ENCODE measurements at places on chromosomes 11 and 22.

DNA sequence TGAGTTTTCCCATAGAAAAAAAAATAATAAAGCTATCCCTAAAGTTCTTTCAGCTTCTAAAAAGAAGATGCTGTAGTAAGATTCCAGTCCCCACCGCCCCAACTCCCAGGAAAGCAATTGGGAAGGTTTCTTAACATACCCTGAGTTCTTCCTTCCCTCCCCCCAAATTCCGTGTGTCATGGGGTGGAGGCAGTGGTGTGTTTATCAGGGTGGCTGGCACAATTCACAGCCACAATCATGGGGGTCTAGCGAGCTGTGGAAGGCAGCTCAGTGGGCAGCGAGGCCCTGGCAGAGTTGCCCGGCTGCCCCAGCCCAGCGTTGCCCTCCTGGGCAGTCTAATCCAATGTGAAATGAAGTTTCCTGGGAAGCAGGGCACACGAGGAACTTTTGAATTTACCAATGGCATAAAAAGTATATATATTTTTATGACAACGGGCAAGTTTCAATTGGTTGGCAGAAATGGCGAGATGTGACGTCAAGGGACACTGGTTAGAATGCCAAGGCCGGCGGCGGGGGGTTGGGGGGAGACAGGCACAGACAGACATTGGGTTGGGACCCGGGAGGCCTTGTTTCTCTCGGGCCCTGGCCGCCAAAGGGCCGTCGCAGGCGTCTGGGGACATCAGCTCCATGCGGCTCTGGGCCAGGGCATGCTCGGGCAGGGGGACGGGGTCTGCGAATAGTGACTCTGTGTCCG lies 80.7 kb upstream of the PPARA start:
- DNase-seq: no peak

DNA sequence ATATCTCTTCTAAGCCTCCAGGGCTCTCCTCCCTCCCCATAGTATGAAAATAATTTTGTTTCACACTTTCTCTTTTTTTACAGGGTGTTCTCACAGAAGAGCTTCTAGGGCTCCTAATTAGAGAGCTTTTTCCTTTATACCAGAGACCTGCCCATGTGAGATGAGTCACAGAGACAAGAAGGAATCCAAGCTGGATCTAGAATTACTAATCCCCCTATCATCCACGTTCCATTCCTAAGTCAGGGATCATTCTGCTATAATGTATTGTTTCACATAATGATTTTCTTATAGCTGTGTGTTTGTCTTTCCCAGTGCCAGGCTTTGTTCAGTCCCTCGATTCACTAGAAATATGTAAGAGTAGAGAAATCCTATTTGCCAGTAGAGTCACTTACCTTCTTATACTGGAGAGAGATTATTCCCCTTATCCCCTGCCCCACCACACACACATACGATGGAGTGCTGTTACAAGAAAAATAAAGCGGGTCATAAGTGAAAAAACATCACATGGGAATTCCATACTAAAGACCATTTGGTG lies 778.3 kb upstream of the LRRC4C start:
- DNase-seq: no peak

- no peak for DNase-seq
These were observed 23.1 kb downstream of the PTPN5 start for GRCh38 chr11:18768472-18768901.

DNA sequence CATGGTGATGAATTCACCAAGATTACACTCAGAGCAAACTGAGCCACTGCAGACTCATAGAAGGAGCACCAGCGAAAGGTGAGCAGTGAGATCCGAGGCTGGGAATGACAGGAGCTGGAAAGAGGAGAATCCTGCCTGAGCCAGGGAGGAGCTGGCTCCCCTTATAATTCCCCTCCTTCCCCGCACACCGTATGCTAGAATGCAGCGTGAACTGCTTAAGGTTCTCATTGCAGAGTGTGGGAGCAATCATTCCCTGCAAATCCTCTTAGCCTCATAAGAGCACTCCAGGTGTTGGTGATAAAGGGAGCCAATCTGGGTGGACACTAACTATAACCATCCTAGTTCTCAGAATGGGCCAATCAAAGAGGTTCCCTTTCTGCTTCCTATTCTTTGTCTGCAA lies 127.6 kb upstream of the TEAD1 start:
- peak; percentile 72 for DNase-seq

- no peak for DNase-seq
These were observed 161.8 kb downstream of the IGLL1 start for GRCh38 chr22:23418159-23418788.

DNA sequence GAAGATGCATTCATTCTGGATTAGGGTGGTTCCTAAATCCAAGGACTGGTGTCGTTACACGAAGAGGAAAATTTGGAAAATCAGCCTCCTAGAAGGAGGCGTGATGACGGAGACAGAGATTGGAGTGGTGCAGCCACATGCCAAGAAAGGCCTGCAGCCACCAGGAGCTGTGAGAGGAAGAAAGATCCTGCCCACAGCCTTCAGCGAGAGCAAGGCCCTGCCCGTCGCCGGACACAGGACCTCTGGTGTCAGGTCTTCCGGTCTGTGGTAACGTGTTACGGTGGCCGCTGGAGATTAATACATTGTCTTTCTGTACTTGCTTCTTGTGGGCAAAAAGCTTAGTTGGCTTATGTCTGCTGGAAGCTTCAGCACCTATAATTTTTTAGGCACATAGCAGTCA lies 1045.8 kb downstream of the BRD1 start:
- DNase-seq: no peak

- DNase-seq: no peak
These were observed 61.9 kb downstream of the MED15 start for GRCh38 chr22:20569059-20570058.

GRCh38 chr11:33819278-33820035 lies 45.1 kb upstream of the FBXO3 start:
- DNase-seq: no peak

GRCh38 chr11:79086056-79086455 lies 354.8 kb downstream of the TENM4 start:
- DNase-seq: no peak

DNA sequence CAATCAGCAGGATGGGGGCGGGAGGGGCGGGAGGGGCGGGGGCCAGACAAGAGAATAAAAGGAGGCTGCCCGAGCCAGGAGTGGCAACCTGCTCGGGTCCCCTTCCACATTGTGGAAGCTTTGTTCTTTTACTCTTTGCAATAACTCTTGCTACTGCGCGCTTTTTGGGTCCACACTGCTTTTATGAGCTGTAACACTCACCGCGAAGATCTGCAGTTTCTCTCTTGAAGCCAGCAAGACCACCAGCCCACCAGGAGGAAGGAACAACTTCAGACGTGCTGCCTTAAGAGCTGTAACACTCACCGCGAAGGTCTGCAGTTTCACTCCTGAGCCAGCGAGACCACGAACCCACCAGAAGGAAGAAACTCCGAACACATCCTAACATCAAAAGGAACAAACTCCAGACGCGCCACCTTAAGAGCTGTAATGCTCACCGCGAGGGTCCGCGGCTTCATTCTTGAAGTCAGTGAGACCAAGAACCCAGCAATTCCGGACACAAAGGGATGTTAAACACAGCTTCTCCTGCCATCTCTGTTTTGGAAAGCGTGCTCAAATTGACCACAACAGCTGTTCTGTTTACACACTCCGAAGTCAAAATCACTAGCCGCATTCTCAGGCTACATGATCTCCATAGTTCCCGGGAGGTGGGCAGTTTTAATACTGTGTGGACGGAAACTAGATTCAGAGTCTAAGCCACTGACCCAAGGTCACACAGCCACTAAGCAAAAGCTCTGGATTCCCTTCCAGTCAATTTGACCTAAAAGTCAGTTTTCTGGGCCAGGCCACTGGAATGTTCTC lies 11.9 kb downstream of the PLAAT2 start:
- no peak for DNase-seq

- DNase-seq: no peak
These were observed 85.9 kb downstream of the SBF2 start for GRCh38 chr11:10208131-10208575.

DNA sequence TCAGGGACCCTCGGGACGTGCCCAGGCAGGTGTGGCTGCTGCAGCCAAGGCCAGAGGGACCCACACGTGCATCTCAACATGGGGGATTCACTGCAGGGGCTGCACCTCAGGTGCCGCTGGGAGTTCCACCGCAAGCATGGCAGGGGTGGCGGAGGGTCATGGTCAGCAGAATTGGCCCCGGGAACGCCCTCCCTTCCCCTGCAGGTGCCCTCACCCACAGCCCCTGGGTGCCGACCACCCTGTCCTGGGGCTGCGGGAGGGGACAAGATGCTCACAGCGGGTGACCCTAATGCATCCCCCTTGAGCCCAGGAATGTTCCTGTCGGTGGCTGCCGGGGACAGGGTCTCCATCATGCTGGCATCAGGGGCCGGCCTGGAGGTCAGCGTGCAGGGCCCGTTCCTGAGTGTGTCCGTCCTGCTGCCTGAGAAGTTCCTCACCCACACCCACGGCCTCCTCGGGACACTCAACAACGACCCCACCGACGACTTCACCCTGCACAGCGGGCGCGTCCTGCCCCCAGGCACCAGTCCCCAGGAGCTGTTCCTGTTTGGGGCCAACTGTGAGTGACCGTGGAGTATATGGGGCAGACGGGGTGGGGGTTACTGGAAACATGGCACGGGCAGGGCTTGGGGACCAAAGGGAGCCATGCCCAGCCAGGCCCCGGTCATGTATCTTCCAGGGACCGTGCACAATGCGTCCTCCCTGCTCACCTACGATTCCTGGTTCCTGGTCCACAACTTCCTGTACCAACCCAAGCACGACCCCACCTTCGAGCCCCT lies 5.8 kb downstream of the SUSD2 start:
- DNase-seq: no peak

DNA sequence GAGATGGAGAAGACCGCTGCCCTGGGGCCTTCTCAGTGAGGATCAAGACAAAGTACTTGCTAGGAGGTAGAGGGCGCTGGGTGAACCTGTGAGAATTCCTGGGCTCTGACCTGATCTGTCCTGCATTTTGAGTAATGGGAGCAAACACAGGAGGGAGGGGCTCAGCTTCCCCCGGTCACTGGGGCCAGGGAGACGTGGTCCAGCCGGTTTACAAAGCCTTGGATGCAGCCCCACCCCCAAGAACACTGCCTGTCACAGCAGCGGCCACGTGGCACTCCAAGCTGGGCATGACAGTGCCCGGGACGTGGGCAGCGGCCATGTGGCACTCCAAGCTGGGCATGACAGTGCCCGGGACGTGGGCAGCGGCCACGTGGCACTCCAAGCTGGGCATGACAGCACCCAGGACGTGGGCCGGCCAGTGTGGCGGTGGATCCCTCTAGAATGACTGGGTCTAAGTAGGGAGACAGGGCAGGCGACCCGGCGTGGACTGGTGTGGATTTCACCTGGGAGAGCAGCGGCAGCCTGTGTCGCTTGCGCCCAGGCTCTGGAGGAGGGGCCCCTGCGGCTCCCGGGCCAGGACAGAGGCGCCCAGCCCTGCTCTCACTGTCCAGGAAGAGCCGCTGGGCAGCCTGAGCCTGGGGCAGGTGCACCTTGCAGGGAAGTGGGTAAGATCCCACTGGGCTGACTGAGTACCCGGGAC lies 2.5 kb upstream of the TTLL8 start:
- DNase-seq: no peak

GRCh38 chr11:47852053-47852452 lies 3.9 kb upstream of the NUP160 start:
- DNase-seq: no peak

DNA sequence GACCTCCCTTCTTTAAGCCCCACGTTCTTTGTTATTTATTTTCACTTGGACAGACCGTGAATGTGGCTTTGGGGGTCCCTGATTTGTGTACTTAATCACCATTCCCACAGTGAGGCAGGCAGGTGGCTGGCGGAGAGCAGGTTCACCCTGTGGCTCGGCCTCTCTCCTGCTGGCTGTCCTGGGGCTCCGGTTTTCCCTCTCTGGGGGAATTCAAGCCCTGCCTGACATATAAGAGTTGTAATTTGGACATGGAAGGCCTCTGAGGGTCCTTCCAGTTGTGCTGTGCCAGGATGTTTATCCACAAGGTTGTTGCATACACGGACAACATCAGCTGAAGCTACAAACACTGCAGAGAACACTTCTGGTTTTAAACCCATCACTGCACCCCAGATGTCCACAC lies 824.5 kb downstream of the TBC1D22A start:
- no peak for DNase-seq

DNA sequence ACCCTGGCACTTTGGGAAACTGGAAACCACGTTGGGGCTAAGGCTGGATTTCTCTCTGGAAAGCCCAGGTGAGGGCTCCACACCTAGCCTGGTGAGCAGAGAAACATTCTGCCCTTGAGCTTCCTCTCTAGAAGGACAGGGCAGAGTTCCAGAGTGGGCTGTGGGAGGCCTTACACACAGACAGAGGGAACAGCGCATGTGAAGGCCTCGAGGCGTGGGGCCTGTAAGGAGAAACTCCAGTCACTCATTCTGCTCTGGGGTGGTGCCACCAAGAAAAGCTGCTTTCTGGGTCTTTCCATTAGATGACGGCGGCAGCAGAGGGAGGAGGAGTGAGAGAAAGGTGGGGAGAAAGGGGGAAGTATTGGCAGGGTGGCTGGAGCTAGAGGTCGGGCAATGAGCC lies 183.1 kb downstream of the CHST1 start:
- no peak for DNase-seq

DNA sequence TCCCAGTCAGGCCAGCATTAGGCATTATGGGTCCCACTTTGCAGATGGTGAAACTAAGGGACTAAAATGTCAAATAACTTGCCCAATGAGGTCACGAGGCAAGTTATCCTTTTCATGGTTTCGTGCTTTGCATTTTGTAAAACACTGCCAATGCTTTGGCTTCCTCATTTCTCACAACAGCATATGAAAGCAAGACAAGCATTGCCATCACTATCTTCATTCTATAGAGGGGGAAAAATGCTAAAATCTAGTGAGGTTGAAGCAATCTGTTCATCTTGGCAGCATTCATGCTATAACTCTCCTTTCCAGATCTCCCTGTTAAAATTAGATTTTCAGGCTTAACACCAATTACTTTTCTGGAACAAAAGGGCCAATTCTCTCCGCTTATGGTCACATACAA lies 14.8 kb downstream of the FAM181B start:
- DNase-seq: no peak

- no peak for DNase-seq
These were observed 120.3 kb downstream of the KCNQ1OT1 start for GRCh38 chr11:2579315-2580060.

DNA sequence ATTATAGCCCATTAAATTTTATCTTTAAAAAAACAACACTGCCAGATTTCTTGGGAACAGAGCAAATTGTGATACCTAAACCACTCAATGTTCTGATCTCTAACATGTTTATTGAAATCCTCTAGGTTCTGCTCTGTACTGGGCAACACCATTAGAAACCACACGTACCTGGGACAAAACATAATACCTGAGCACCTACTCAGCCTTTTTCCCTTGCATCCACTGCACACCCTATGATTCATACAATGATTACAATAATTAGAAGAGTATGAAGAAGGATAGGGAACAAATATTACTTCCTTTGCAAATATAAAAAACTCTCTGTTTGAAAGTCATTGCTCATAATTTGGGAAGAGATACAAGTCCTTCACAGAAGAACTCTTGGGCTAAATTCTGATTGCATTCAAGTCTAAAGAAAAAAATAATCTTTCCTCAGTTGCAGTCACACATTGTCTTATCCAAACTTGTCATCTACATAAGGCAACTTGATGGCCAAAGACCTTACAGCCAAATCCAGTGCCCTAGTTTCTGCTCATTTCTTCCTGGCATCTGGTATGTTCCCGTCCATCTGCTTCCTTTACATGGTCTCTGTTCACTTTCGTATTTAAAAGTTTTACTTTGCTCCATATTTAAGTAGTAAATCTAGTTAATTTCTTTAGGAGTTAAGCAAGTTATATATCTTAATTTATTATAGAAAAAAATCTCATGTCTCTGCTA lies 407.4 kb downstream of the LRRC4C start:
- DNase-seq: no peak

- DNase-seq: no peak
These were observed 92.3 kb downstream of the GAB2 start for GRCh38 chr11:78325274-78325781.

Data from D721Med (cell line).